HS-27A (cell line): ENCODE measurements at places on chromosomes 1 and 21.

GRCh38 chr1:197515421-197515820 lies 247.4 kb downstream of the CRB1 start:
- DNase-seq, result no peak

GRCh38 chr1:54979327-54979891 lies 1.0 kb upstream of the TMEM61 start:
- DNase-seq, result no peak

- DNase-seq, result no peak
These were observed 110.8 kb upstream of the RUNX1 start for GRCh38 chr21:35159881-35160280.

GRCh38 chr1:156691191-156691590 lies 14.0 kb upstream of the NES start:
- DNase-seq, result no peak

- peak; percentile 64 for DNase-seq
These were observed 41.3 kb downstream of the PLPPR4 start for GRCh38 chr1:99305626-99306025.

GRCh38 chr1:226624526-226624925 lies 76.0 kb downstream of the STUM start:
- no peak for DNase-seq

DNA sequence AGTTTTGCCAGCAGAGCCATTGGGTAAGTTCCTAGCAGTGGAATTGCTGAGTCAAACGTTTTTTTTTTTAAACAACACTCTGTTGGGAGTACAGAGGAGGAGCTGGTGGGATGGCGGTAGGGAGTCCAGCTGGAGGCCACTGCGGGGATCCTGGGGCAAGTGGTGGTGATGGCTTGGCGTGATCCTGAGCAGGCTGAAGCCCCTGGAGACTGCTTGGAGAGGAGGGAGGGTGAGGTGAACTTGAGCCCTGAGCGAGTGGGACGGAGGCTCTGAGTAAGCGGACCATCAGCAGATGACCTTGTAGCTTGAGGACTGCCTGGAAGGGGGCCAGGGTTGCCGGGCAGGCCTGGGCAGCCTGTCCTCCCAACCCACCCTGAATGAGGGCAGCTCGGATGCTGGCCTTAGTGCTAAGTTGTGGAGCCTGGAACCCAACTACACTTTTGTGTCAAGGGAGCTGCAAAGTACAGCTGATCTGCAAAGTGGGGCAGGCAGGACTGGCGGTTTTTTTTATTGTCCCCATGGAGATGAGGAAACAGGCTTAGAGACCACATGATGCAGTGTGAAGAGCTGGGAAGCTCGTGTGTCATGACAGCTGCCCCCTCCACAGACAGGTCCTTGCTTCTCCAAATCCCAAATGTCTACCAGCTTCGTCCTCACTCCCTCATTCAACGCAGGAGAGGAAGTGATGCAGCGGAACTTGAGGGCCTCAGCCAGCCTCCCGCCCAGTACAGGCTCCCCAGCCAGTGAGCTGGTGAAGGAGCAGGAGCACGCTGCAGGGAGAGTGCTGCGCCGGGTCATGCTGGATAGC lies 20.2 kb downstream of the MRPL37 start:
- DNase-seq, result no peak

GRCh38 chr1:204046346-204046745 lies 26.6 kb upstream of the SOX13 start:
- no peak for DNase-seq

GRCh38 chr1:39130325-39130724 lies 74.2 kb upstream of the MACF1 start:
- no peak for DNase-seq

DNA sequence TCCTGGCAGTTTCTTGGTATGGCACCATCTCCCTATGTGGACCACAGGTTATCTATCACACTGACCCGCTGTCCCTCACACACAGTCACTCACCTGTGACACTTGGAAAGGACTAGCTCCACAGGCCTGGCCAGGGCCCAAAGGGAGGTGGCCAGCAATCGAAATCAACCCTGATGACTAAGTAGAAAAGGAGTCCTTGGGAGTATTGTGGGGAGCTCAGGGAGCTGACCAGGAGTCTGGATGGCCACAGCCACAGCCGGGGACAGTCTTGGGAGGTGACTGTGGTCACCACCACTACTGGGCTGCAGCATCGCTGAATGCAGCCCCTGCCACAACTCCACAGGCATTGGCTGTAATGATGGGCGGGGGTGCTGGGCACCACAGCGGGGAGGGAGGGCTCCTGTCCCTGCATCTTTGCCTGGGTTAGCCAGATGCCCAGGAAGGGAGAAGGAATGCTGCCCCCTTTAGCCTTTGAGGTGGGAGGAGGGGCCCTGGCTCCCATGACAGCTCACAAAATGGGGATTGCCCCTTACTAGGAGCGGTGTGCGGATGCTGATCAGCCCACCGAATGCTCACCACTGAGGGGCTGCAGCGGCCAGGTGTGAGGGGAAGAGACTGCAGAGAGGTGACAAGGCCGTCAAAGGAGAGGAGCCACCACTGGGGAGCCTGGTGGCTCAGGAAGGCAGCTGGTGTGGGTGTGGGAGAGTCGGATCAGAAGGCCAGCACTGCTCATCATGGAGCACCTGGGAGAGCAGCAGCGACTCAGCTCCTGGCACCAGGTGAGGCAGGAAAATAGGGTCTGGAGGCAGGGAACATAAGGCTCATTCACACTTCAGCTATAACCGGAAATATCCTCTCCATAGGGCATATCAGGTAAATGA lies 61.3 kb downstream of the H3-3A start:
- no peak for DNase-seq

- peak; percentile 82 for DNase-seq
These were observed at the start of gene GNG12 for GRCh38 chr1:67832737-67833601. Gene GNG12, minus strand, starts transcription at chr1:67833467. Its CDS starts 125,781 bp downstream, at chr1:67707686.

- DNase-seq, result no peak
These were observed 373.1 kb upstream of the USP24 start for GRCh38 chr1:55588309-55588708.

DNA sequence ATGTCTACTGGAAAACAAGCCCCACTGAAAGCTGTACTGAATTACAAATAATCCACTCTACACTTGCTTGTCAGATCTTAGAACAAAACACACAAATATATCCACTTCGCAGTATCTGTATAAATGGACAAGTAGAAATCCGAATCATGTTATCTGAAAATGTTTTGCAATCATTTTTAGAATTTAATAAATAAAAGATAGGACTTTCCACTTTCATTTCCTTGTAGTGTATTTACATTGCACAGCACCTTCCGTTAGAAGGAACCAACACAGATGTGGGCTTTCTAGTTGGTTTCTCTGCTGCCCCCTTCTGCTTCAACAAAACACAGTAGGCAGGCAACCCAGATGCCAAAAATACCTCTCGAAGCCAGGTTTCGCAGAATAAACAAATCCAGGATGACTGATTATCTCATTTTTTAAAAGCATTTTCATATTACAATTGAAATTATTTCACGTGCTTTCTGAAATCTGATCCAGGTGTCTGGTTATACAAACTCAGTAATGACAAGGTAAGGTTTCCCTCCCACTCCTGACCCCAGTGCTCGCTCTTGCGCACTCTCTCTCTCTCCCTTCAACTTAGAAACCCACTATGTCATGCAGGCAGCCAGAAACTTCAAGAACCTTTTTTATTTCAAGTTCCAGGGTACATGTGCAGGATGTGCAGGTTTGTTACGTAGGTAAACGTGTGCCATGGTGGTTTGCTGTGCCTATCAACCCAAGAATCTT lies 389.9 kb downstream of the SMYD3 start:
- DNase-seq, result no peak

DNA sequence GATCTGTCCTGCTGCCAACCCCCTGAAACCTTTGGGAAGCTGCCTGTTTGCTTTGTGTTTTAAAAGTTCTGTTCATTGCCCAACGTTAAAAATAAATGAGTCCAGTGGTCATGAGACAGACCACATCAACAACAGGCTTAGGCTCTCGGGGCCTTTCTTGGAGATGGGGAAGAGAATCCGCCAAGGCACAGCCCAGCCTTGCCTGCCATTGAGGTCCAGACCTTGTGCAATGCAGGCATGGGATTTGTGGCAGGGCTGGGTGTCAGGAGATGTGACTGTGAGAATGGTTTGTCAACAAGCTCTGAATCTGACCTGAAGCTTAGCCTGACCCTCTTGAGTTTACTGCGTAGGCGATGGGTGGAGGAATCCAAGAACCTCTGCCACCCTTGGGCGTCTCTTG lies 4.2 kb downstream of the SPSB1 start:
- DNase-seq, result no peak

DNA sequence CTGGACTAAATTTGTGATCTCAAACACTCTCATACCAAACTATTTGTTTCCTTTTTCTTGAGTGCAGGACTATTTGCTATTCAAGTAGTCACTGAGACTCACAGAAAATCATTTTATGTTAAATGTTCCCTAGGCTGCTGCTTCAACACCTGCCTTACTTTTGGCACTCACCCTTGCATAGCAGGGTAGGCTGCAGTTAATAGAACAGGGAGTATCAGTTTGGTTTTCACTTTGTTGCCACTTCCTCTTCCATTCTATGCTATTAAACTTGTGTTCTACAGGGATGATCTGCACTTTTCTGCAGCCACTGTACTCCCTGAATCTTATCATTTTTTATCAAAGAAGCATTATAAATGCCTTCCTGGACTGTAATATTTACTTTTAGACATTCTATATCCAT lies 148.7 kb upstream of the PRMT6 start:
- DNase-seq, result no peak

DNA sequence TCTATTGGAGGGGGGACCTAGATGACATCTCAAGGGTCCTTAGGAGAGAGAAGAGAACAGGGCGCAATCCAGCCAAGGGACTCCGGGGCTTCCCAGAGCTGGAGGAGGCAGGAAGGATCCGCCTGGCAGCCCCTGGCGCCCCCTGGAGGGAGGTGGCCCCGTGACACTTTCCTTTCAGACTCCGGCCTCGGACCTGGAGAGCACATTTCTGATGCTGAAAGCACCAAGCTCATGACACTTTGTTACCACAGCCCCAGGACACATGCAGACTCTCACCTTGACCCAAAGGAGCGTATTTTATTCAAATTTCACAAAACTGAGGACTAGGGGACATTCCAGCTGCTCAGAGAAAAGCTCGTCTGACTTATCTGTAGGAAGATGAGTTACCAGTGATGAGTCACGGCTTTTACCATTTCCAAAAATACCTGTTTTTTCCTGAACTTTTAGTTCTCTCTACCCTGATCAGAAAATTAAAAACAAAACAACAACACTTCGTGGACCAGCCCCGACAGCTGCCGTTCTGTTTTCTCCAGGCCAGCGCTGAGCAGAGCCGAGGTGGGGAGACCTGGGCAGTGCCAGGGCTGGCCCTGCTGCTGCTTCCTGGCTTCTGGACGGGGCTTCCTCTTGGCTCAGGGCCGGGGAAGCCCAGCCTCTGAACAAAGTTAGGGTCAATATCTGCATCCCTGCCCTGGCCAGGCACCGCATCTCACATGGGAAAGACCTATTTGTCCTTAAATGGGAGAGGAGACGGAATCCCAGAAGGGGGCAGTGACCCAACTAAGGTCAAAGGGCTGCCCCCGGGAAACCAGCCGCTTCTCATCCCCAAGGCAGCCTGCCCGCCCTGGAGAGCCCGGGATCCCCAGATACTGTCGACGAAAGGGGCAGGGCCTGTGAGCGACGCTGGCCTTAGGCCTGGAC lies 21.6 kb upstream of the POFUT2 start:
- DNase-seq, result no peak

DNA sequence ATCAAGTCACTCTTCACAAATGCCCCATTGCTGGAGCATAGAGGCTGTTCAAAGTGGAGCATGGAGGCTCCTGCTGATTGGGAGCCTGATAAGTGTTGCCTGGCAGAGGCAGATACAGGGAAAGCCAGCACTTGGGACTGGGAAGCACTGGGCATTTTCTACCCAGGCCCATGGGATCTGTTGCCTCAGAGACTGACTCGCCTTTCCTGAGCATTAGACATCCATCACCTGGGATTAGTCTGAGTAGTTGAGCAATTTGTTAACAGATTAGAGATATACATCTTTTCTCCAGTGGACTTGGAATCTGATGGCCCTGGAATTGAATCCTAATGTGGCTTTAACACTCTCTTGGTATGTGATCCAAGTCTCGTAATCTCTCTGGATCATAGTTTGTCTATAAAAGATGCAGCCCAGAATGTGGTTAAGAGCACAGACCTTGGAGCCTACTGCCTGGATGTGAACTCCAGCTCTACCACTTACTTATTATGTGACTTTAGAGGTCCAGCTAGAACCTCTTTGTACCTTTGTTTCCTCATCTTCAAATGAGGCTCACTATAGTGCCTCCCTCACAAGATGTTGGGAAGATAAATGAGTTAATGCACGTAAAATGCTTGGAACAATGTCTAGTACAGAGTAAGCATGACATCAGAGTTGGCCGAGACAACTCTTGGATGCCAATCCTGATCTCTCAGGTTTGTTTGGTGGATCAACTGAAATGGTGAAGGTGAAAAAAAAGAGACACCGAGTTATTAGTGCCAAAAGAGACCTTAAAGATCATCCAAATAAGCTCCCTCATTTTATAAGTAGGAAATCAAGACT lies 38.3 kb upstream of the NRDC start:
- no peak for DNase-seq

DNA sequence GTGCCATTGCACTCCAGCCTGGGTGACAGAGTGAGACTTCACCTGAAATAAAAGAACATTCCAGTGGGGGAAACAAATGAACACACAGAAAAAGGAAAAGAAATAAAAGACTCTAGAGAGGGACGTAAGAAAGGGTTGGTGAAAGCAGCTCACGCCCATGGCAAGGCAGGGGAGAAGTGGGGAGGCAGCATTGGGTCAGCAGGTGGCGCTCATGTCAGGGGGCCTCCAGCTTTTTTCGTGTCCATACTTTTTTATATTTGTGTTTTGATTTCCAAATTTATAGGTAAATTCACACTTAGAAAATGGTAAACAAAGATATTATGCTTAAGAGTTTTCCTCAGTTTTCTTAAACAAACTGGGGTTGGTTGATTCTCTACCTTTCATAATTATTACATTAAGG lies 45.5 kb downstream of the VPS13D start:
- DNase-seq, result no peak

- no peak for DNase-seq
These were observed 424.0 kb downstream of the MATN1 start for GRCh38 chr1:30299393-30299792.

GRCh38 chr1:160844447-160845232 lies 18.0 kb downstream of the CD244 start:
- DNase-seq, result no peak

GRCh38 chr1:17622823-17623222 lies 83.3 kb downstream of the ARHGEF10L start:
- DNase-seq, result no peak
